Frontal cortex (tissue), 4 donors: ENCODE measurements at places on chromosomes 13 and 19. TPM values are rescaled to one million over a fixed set of nuclear protein-coding genes. Genes with fewer than 3 reads are reported as not detected.

The CCDC70 gene
- not detected for total RNA-seq

The SHISA7 gene
- total RNA-seq: 4.5 TPM

The TRAPPC5 gene
- 15.5 TPM for total RNA-seq

The WDR88 gene
- total RNA-seq: not detected

The ACP5 gene
- 0.41 TPM for total RNA-seq

The PLIN3 gene
- total RNA-seq: 6.9 TPM

The NDUFA11 gene
- 97.8 TPM for total RNA-seq

The ZBTB45 gene
- 6.9 TPM for total RNA-seq

The SIGLEC14 gene
- total RNA-seq: 0.41 TPM

The OCEL1 gene
- 0.82 TPM for total RNA-seq

The SMIM44 gene
- total RNA-seq: not detected

The PSG11 gene
- total RNA-seq: not detected

The ZMYM5 gene
- 33.0 TPM for total RNA-seq

The DNAJC15 gene
- total RNA-seq: 26.1 TPM

The ZNF429 gene
- total RNA-seq: 28.5 TPM

The FPR3 gene
- under 0.01 TPM for total RNA-seq

The KLK12 gene
- not detected for total RNA-seq

The CRB3 gene
- total RNA-seq: 0.41 TPM

- no peak for DNase-seq
Measured at GRCh38 chr13:29448174-29448573, 147.3 kb downstream of the SLC7A1 start.

GRCh38 chr19:16293118-16294091, 31.2 kb upstream of the KLF2 start:
- DNase-seq: no peak

- no peak for DNase-seq
Measured at GRCh38 chr19:1232652-1233072, 5.1 kb downstream of the CBARP start.

DNA sequence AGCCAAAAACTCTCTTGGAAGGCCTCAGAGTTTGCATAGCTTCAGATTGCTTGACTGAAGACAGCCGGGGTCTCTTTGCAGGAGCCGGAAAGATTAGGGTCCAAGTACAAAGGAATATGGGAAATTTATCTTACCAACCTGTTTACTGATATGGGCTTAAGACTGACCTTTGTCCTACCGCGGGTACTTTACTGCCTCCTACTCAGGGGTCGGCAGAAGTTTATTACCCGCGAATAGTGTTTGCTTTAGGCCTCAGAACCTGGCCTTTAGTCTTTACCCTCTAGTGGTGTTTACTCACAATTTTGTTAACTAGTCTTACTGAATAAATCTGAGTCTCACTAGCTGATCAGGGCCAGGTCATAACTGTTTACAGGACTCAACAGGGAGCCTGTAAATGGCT, 765.4 kb upstream of the SPRY2 start:
- DNase-seq: no peak

DNA sequence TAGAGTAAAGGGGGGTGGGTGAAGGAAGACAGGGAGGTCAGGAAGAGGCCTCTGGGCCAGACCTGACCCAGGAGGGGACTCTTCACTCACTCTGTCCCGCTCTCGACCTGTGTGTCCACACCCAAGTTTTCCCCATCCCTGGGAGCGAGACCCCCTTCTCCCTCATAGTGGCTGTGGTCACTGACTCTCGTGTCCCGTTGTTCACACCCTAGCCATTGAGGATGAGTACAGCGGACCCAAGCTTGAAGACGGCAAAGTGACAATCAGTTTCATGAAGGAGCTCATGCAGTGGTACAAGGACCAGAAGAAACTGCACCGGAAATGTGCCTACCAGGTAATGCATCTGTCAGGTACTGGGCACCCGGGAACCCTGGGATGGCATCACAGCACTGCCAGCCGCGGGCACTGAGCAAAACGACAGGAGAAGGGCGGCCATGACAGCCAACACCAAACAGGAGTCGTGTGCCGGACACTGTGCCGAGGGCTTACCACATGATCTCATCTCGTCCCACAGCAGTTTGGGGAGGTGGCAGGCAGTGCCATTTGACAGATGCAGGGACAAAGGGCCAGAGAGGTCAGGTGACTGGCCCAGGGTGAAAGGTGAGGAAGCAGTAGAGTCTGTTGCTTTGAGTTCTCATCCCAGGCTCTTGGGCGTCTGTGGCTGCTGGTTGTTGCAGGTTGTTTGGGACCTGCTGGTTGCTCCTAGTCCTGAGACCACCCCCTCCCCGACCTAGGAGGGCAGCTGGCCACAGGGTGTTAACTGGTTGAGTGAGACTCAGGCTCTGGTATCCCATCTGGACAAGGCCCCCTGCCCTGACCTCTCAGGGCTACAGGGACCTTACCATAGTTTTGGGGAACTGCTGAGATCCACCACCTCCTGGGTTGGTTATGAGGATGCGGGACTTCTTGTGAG, 29.6 kb downstream of the PPP5C start:
- DNase-seq: no peak

- no peak for DNase-seq
Measured at GRCh38 chr13:114143806-114144605, 11.6 kb upstream of the RASA3 start.

DNA sequence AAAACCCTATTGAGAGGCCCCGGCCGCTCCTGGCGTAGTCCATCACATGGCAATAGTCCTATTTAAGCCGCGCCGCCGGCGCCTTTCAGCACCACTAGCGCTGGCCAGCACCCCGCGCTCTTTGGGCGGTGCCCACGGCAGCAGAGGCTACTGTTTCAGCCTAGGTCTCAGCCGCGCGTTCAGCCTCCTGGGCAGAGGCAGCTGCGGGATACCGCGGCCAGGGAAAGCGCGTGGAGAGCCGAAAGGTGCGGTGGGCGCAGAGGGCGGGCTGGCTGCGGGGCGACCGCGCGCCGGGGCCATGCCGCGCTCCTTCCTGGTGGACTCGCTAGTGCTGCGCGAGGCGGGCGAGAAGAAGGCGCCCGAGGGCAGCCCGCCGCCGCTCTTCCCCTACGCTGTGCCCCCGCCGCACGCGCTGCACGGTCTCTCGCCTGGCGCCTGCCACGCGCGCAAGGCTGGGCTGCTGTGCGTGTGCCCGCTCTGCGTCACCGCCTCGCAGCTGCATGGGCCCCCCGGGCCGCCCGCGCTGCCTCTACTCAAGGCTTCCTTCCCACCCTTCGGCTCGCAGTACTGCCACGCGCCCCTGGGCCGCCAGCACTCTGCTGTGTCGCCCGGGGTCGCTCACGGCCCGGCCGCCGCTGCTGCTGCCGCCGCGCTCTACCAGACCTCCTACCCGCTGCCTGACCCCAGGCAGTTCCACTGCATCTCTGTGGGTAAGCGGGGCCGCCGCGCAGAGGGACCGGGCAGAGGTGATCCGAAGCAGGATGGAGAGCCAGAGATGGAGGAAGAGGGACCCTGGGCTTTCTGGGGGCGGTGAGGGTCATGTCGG, at the start of gene GSX1:
Gene GSX1 (plus strand): TSS at position 91 of the 826 bp plus-strand sequence. CDS start 208 bp downstream, at position 299.
- peak; percentile 76 for DNase-seq

- no peak for DNase-seq
Measured at GRCh38 chr19:29380581-29380980, 145.2 kb upstream of the VSTM2B start.

- DNase-seq: no peak
Measured at GRCh38 chr13:50090211-50090610, 75.0 kb downstream of the KCNRG start.

GRCh38 chr19:29539670-29540069, 13.9 kb downstream of the VSTM2B start:
- DNase-seq: no peak

DNA sequence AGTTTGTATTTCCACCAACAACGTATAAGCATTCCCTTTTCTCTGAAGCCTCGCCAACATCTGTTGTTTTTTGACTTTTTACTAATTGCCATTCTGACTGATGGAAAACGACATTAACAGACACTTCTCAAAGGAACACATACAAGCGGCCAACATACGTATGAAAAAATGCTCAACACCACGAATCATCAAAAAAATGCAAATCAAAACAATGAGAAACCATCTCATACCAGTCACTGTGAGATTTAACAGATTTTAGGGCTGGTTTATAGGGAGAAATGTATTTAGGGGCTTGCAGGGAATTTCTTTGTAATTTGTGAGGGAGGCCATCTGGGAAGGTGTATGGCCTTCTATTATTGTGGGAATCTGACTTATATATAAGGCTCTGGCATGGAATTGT, 2.8 kb upstream of the DZIP1 start:
- no peak for DNase-seq

- DNase-seq: no peak
Measured at GRCh38 chr19:7819337-7819736, 10.7 kb upstream of the EVI5L start.

DNA sequence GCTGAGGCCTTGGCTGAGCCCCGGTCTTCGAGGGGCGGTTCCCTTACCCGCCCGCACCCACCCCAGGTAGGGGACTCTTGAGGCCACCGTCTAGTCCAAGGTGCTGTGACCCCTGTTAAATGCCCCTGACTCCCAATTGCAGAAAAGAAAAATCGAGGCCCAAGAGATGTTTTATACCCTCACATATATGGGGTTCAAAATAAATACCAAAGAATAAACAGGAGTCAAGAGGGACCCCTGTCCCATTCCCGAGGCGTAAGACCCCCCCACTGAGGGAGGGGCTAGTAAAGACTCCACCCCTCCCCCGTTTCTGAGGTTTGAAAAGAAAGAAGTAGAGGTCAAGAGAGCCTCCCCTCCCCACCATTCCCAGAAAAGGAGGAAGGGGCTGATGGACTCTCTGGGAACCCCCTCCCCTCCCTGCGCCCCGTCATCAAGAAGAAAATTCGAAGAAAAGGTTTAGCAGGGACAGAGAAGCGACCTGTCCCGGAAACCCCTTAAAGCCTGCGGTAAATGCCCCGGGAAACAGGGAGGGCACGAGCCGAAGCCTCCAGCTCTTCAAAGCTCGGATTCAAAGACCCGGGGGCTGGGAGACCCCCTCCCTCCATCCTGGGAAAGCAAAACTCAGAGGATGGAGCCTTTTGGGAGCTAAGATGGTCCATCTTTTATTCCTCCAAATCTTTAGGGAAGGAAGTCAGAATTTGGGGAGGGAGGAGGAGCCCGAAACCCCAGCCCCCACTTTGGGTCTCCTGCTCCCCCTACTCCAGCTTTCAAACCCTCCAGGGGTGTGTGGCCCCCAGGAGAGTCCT, 755 bp upstream of the RAB3A start:
- DNase-seq: no peak

GRCh38 chr13:64725492-64725891, 2504.6 kb downstream of the PCDH9 start:
- no peak for DNase-seq

- DNase-seq: no peak
Measured at GRCh38 chr13:97250560-97250959, 28.4 kb downstream of the MBNL2 start.

- DNase-seq: no peak
Measured at GRCh38 chr19:18010149-18010548, 2.2 kb downstream of the ARRDC2 start.

- no peak for DNase-seq
Measured at GRCh38 chr13:100365680-100366079, 222.9 kb downstream of the GGACT start.

- no peak for DNase-seq
Measured at GRCh38 chr13:110114316-110114715, 192.6 kb downstream of the COL4A1 start.

- DNase-seq: peak; percentile 47
Measured at GRCh38 chr19:46493236-46494145, 2.2 kb downstream of the PNMA8B start.

GRCh38 chr19:29260477-29261317, 47.7 kb upstream of the UQCRFS1 start:
- no peak for DNase-seq

GRCh38 chr19:18167975-18168645, 5.5 kb upstream of the IFI30 start:
- peak; percentile 89 for DNase-seq

DNA sequence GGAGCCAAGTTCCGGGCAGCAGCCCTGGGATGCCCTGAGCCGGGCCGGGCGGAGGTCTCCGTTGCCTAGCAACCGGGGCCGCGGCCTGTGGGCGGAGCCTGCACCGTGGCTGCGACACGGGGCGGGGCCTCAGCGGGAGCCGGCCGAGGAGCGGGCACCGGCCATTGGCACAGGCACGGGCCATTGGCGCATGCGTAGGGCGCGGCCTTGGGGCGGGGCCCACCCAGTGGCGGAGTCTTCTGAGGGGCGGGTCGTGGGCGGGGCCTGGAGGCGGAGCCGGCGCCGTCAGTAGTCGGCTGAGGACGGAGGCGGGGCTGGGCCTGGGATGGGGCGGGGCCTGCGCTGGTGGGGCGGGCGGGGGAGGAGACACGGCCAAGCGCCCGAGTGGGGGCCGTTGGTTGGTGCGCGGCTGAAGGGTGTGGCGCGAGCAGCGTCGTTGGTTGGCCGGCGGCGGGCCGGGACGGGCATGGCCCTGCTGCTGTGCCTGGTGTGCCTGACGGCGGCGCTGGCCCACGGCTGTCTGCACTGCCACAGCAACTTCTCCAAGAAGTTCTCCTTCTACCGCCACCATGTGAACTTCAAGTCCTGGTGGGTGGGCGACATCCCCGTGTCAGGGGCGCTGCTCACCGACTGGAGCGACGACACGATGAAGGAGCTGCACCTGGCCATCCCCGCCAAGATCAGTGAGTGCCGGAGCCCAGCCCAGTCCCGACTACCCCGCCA, at the start of gene IZUMO4:
Gene IZUMO4 (plus strand): TSS at position 436 of the 723 bp plus-strand sequence. CDS start 31 bp downstream, at position 467.
- DNase-seq: peak; percentile 99

DNA sequence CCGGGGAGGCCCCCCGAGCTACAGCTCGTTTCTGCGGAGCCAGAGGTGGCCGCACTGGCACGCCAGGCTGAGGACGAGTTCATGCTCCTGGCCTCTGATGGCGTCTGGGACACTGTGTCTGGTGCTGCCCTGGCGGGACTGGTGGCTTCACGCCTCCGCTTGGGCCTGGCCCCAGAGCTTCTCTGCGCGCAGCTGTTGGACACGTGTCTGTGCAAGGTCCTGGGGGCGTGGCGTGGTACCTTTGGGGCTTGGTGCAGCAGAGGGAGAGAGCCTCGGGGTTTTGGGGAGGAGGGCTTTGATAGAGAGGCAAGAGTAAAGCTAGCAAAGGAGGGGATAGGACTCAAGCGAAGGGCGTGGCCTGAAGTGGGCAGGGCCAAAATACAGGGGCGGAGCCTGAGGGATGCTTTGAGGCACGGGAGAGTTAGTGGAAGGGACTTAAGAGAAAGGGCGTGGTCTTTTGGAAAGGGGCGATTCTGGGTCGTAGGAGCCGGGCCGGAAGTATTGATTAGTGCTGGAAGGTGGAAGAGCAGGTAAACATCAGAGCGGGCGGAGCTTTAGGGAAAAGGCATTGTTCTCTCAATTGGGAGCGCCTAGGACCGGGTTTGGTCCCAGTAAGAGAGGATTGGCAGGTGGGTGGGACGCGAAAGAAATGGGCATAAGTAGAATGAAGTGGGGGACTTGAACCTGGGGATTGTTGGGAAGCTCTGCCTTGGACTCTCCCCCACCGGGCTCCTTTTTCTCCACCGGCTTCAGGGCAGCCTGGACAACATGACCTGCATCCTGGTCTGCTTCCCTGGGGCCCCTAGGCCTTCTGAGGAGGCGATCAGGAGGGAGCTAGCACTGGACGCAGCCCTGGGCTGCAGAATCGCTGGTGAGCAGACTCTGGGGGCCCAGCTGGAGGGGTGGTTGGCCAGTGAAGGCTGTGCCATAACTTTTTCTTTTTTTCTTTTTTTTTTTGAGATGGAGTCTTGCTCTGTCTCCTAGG, 1.2 kb downstream of the PPM1N start:
- DNase-seq: no peak

DNA sequence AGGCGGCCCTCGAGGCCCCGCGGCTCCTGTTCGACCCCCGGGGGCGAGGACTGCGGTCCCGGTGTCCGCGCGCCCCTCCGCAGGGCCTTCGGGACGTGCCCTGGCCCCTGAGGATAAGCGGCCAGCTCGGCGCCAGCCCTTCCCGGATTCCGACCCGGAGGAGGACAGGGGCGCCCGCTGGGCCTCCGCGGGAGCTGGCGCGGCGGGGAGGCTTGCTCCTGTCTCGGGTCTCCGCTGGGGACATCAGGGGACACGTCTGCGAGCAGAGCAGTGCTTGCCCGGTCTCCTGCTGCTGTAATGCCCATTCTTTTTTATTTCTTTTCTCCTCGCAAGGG, 829 bp downstream of the B3GLCT start:
- peak; percentile 55 for DNase-seq
